ENCODE measurements at places on chromosomes 16 and 17.

GRCh38 chr17:49518346-49519078 is 23.4 kb downstream of the NGFR start:
- no peak for DNase-seq

- DNase-seq, result no peak
Observed at GRCh38 chr17:39175695-39176093, 9.7 kb upstream of the ARL5C start.

DNA sequence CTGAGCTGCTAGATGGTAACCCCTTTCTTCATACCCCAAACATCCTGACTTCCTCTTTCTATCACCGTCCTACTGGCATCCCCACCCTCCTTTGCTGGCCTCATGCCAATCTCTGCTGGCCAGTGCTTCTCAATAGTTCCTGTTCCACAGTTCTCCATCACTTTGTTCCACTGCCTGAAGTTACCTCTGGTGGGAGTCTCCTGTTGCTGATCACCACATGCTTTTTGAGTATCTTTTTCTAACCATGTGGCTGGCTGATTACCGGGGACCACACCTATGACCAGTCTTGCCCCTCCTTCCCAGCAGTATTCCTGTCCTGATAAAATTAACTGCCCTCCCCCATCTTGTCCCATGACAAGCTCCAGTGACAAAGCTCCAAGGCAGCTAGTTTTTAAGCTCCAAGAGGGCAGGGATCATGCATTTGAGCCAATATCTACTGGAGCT is 380.4 kb upstream of the CCL2 start:
- peak; percentile 27 for DNase-seq

- DNase-seq, result no peak
Observed at GRCh38 chr17:44664867-44665266, 8.6 kb downstream of the MEIOC start.

- no peak for DNase-seq
Observed at GRCh38 chr16:87864331-87864989, 4.8 kb downstream of the SLC7A5 start.

GRCh38 chr16:69672998-69673713 is 53.2 kb downstream of the NQO1 start:
- no peak for DNase-seq

DNA sequence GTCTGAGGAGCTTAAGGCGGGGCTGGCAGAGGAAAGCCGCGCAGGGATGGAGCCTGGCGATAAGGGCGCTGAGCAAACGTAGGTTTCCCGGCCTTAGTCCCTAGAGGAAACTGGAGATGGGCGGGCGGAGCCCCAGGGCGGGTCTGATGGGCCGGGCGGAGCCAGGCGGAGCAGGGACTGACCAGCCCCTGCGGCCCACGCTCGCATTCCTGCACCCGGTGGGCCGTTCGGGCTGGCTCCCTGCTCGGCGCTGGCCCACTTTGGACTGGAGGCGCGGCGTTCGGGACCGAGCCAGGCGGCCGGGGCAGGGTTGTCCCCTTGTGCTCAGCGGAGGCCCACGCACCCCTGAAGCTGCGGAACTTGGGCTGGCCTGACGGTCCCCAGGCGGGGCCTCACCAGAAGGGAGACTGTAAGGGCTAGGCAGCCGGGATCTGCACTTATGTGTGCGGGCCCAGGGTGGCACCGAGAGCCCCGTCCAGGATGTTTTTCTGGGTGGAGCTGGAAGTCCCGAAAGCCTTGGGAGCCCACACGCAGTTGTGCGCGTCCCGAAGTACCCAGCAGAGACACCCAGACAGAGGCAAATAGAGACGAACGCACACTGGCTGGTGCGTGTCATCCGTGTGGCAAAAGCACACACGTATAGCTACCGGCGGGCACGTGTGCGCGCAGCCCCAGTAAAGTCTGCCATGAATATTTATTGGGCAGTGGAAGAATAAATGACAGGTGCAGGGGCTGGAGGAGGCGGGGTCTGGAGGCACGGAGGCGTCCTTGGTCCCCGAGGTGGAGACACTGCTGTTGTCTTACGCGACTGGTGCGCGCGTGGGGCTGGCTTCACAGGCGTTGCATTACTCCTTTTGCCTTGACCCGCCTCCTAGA is 1.4 kb downstream of the PYDC1 start:
- peak; percentile 19 for DNase-seq

DNA sequence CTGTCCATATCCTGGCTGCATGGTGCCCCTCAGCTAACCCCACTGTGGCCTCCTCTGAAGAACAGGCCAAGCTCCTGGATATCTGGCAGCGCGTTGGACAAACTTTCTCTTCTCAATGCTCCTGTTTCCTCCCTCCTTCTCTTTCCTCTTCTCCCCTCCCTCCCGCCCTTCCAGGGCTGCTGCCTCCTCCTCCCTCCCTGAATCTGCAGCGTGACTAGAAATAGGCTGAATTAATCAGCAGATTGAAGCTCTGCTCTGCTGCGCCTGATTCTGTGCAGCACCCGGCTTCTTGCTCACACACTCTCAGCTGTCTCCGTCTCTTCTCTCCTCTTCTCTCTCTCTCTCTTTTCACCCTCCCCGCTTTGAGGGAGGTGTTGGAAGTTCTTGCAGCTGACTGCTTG is 19.8 kb downstream of the TMEM94 start:
- DNase-seq, result no peak

- peak; percentile 62 for DNase-seq
Observed at GRCh38 chr17:57946798-57947358, 8.3 kb downstream of the CUEDC1 start.

- no peak for DNase-seq
Observed at GRCh38 chr17:18987862-18988545, 16.6 kb downstream of the FAM83G start.

- no peak for DNase-seq
Observed at GRCh38 chr16:84931506-84931905, 79.8 kb downstream of the ZDHHC7 start.

- no peak for DNase-seq
Observed at GRCh38 chr17:7355573-7355972, 617 bp downstream of the TMEM95 start.

- no peak for DNase-seq
Observed at GRCh38 chr16:27646806-27647205, 96.9 kb downstream of the KATNIP start.

- DNase-seq, result no peak
Observed at GRCh38 chr16:29154676-29155121, 169.8 kb downstream of the LAT start.

DNA sequence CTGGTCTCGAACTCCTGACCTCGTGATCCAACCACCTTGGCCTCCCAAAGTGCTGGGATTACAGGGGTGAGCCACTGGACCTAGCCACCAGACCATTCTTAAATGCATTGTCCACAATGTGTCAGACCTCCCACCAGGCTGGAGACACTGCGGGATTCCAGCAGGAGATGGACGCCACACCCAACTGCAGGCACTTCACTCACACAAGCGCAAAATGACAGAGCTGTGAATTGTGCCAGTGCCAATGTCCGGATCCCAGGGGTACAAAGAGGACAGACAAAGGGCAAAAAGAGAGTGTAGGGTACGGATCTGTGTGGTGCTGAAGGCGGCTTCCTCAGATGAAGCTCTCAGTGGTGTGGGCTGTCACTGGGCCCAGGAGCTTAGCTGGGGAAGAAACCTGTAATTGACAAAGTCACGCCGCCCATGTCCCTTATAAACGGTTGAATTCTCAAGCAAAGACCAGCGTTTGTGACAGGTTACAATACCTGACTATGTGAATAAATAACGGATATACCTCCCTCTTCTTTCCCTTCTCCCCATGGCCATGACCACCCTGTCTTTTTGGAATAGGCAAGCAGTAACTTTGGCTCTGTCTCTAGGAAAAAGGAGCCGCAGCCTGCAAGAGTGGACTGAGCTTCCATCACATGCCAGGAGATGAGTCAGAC is 40.0 kb downstream of the HS3ST3A1 start:
- DNase-seq, result no peak

DNA sequence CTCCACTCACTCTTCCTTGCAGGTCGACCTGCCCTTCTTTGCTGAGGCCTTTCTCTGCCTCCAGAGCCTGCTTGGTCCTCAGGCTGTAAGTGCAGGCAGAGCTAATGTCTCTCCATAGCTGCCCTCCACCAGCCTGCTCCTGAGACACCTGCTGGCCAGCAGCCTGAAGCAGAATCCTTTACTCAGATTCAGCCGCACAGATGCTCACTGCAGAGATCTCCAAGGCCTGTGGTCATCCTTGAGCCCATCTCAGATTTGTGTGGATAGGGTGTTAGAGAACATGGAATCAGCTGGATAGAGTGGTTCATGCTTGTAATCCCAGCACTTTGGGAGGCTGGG is 11.5 kb downstream of the DEXI start:
- no peak for DNase-seq

DNA sequence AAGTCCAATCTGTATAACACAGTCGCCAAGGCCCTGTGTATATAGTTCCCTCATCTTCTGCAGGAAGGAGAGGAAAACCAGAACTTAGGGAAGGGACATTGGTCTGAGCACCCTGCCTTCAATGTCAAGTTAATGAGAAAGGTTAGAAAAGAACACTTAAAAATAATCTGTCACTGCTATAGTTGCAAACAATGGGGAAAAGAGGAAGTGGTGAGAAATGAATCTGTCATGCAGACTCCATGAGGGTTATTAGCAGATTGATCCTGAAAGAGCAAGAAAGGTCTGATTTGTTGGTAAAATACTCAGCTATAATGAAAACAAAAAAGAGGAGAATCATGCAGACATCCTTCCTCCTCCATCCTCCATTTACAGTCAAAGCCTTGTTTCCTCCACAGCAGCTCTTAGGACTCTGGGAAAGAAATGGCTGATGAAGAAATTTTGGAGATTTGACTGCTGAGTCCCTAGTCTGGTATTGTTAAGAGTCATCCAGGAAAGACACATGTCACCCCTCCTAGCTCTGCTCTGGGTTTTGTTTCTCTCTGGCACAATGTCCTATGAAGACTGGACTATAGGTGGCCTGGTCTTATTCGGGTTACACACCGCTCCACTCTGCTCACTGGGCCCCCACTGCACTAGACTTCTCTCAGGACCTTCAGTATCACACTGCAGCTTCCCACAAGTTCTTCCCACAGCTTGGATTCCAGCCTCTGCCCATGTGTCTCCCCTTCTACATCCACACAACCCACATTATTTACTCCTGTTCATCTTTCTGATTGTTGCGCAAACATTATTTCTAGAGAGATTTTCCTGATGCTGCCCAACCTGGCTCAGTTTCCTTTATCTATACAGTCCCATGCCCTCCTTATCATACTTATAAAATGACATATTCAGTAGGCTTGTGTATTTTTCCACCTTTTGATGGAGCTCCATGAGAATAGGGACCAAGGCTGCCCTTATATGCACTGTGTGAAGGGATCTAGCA is 56.5 kb upstream of the XYLT1 start:
- DNase-seq, result no peak

DNA sequence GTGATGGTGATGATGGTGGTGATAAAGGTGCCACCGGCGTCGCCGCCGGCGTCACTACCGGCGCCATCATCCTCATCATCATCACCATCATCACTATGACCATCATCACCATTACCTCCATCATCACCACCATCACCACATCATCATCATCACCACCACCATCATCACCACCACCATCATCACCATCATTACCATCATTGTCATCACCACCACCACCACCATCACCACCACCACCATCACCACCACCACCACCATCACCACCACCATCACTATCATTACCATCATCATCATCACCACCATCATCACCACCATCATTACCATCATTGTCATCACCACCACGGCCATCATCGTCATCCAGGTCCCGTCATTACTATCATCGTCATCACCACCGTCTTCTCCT is 179.7 kb downstream of the NPIPB11 start:
- DNase-seq, result no peak

- DNase-seq, result no peak
Observed at GRCh38 chr16:57664662-57665025, 3.5 kb upstream of the ADGRG3 start.

DNA sequence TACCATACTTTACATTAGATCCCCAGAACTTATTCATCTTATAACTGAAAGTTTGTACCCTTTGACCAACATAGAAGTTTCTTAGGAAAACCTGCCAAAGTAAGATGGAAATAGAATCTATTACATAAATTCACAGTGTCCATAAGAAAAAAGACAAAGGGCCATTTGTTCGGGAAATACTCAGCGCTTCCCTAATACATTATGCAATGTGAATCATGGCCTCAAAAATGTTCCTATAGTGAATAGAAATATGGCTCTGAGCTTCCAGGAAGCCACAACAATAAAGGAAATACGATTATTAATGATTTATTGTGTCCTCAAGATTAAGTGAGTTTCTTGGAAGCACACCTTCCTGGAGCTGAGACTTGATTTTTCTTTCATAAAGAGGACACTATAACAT is 51.5 kb downstream of the GPRC5B start:
- no peak for DNase-seq

DNA sequence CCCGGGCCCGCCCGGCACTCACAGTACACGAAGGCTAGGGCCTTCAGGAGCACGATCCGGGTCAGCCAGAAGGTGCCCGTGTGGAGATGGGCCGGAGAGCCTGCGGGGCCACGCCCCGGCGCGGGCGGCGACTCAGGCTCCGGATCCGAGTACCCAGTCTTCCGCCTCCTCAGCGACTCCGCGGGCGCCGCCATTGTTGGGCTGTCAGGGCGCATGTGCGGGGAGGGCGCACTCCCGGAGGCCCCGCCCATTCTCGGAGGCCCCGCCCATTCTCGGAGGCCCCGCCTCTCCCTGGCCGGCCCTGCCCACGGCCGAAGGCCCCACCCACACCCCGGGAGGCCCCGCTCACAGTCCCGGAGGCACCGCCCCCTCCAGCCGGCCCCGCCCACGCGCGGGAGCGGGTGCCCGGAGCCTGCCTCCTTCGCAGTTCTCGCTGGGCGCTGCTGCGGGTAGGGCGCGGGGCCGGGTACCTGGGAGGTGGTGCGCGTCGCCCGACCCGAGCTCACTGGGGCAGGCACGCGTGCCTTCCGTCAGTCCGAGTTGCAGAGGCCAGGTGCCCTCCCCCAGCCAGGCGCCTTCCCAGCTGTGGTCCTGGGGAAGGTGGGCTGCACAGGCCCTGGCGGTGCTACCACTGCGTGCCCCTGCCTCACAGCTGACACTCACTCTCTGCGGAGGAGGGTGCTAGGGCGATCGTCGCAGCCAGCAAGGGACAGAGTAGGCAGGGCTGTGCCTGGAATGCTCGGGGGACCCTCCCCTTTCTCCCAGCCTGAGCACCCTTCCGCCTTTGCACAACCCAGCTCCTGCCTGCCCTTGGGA is at the start of gene LMF1:
Gene LMF1 (minus strand): TSS at position 219 of the 816 bp plus-strand sequence. CDS start 4 bp downstream, at position 215.
- DNase-seq, result peak; percentile 94

GRCh38 chr16:49455991-49456745 is 82.6 kb downstream of the C16orf78 start:
- DNase-seq, result no peak
